ENCODE measurements at places on chromosomes 1 and 21.

DNA sequence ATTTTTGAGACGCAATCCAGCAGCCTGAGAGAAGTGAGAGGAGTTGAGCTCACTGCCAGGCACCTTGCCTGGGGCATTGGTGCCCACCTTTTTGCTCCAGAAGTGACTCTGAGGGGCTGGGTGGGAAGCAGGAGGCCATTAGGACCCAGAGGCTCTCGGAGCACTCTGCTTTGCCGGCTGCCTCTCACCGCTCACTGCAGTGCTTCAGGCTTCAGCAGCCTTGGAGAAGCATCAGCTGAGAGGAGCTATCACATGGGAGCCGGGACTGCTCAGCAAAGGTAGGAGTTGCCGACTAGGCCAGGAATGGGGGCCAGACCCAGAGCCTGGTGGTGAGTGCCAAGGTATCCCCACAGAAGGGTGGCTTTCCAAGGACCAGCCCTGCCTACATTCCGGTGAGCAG, at the start of gene GPR61:
Gene GPR61 (plus strand): TSS at position 197 of the 400 bp plus-strand sequence. CDS start 3,151 bp downstream, outside the sequence.
- no peak for DNase-seq

- DNase-seq = no peak
These were observed 41.7 kb downstream of the COQ8A start for GRCh38 chr1:226981838-226982237.

DNA sequence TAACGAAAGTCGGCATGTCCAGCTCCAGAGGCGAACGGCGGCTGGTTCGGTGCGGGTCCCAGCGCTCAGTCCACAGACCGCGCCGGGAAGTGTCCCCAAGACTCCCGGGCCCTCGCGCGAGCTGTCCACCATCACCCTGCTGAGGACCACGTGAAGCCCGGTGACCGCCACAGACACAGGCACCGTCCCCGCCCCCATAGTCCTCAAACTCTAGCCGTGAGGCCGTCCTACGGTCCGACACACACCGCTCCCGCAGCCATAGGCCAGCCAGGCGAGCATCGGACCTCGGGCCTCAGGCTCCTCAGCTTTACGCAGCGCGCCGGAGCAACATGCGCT, 535 bp downstream of the SETD4 start:
- no peak for DNase-seq

GRCh38 chr21:41183575-41183974, 15.6 kb downstream of the BACE2 start:
- DNase-seq = no peak

DNA sequence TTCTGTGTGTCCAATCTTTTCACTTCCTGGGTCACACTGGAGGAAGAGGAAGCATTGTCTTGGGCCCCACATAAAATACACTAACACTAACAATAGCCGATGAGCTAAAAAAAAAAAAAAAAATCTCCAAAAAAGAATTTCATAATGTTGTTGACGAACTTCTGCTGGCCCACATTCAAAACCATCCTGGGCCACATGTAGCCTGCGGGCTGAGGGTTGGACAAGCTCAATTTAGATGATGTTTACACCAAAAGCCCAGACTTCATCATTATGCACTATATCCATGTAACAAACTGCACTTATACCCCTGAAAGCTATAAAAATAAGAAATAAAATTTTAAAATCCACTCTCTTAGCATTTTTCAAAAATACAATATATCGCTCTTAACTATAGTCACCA, 187.8 kb upstream of the PTBP2 start:
- DNase-seq = no peak

DNA sequence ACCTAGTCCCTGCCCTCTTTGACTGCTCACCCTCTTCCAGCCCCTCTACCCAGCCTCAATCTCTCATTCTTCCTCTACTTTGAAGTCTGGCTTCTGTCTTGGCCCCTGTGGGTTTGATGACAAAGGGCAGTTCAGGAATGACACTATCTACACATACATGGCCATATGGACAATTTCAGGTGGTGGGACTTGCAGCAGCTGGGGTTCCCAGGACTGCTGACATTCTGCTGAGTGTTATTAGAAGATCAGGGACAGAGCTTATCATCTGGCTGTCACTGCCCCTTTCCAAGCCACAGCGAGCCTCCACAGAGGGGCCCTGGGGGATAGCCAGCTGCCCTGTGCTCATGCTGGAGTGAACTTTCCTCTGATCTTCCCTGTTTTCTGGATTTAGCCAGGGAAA, 97.4 kb upstream of the IPO9 start:
- no peak for DNase-seq

DNA sequence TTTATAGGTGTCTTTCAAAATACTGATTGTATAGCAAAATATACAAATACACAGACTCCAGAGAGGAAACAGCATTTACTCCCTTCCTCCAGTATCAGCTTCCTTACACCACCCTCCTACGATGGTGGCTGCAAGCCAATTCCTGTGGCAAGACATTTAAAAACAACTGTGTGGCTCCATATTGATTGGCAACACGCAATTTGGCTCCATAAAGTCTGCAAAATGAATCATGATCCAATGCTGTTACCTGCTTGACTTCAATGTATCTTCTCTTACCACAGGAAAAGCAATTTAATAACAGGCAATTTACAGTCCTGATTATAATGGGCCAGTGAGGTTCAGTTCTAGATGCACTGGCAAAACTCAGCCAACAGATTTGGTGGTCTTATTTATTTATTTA, 19.7 kb upstream of the ATP6V1G3 start:
- no peak for DNase-seq

DNA sequence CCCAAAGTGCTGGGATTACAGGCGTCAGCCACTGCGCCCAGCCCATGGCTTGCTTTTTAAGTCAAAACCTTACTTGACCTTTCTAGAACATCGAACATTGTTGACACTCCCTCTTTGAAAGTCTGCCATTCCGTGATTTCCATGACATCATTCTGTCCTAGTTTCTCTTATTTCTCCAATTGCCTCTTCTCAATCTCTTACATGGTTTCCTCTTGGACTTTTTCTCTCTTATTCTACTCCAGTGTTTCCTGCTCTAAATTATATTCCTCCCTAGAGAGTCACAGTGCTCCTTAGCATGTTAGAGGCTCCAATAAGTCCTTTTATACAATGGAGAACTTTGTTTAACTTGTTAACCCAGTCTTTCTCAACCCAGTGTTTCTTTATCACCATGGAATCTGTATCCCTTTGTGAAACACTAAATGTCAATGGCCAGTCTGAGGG, 25.5 kb downstream of the JAM2 start:
- no peak for DNase-seq

- DNase-seq = no peak
These were observed 19.9 kb upstream of the KCNJ6 start for GRCh38 chr21:37936010-37936785.

GRCh38 chr1:11180342-11180744, 8.8 kb upstream of the ANGPTL7 start:
- DNase-seq = no peak

- DNase-seq = no peak
These were observed 40.6 kb downstream of the AKNAD1 start for GRCh38 chr1:108816049-108816893.

GRCh38 chr21:39265603-39266002, 47.8 kb downstream of the BRWD1 start:
- no peak for DNase-seq

DNA sequence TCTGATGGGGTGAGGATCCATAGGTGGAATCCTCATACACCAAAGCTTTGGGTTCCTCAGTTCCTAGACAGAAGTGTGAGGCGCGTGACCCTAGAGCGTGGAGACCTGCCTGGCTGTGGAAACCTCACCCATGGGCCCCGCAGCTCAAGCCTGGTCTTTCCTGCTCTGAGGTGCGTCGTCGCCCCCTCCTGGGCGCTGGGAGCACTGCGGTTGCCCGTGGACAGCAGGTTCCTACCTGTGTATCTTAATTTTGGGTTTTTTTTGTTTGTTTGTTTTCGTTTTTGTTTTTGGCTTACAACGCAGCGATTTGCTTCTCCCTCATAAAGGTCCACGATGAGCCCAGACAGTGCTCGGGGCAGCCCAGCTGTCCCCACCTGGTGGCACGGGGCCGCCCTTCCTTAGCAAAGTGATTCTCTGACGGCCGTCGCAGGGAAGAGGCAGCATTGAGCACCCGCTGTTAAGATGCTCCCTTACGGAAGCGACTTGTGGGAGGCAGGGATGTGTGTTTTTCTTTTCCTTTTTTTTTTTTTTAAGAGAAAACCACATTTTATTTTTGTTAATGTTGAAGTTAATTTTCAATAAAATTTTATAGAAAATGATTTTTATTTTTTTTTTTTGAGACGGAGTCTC, 36.5 kb upstream of the TRAPPC10 start:
- peak; percentile 81 for DNase-seq

DNA sequence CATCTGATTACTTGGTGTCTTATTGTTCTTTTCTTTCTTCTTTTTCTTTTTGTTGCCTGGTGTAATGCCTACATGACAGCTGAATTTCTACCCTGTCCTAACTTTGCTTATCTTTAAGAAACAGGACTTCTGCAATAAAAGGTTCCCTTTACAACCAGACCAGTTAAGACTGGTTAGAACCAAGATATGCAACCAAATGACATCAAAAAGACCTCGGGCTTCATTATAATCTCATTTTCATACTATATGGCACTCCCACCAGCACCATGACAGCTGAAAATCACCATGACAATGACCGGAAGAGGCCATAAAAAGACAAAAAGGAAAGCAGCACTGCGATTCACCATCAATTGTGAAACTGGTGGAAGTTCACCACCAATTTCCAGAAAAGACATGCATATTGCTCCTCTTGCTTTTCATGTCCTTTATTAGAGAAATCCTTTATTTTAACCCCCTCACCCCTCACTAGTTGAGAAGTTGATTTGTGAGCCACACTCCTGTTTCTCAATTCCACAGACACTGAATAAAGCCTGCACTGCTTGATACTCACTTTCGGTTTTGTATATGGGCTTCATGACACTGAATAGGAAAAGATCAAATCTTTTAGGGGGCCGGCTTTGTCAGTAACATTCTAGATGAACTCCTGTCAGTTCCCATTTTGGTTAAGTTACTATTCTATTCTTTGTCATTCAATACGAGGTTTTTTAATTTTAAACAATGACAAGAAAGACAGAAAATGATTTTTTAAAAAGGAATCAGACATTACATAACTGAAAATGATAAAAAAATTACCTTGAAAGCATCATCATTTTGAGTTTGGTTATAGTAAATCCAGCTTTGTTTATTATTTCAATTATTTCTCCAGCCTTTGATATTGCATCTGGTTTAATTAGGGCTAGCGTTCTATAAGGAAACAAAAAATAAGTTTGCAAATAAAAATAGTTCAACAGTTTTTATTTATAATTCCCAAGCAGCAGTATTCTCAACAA, 58.1 kb downstream of the NME7 start:
- no peak for DNase-seq

- no peak for DNase-seq
These were observed 2.5 kb downstream of the VWA1 start for GRCh38 chr1:1437904-1438376.

DNA sequence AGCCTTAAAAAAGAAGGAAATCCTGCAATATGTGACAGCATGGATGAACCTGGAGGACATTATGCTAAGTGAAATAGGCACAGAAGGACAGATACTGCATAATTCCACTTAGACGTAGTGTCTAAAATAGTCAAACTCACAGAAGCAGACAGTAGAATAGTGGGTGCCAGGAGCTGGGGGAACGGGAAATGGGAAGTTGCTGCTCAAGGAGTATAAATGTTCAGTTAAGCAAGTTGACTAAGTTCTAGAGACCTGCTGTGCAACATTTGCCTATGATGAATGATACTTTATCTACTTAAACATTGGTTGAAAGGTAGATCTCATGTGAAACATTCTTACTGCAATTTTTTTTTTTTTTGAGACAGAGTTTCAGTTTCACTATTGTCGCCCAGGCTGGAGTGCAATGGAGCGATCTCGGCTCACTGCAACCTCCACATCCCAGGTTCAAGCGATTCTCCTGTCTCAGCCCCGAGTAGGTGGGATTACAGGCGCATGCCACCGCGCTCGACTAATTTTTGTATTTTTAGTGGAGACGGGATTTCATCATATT, 197.8 kb downstream of the HIVEP3 start:
- DNase-seq = no peak

DNA sequence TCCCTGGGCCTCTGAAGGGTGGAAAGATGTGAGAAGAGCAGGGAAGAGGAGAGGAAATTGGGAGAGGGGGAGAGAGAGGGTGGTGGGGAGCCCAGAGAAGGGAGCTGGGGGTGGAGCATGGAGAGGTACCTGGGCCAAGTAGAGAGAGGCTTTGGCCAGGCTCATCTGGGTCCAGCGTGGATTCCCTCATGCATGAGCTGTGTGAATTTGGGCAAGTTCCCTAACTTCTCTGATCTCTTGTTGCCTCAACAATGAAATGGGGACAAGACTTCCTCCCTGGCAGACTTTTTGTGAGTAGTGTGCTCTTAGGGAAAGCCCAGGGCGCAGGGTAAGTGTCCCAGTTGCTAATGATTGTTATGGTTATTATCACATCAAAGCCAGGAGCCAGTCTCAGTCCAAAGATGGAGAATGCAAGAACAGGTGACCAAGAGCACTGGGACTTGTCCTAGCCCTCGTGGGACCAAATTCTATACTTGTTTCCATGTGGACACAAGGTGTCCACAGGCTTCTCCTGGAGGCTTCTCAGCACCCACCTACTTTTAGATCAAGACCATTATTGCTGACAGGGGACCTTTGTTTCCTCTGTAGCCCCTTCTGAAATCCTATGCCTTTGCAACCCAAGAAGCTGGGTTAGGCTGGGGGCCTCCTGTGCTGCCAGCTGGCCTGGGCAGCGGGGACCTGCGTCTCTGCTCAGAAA, 13.9 kb downstream of the IL6R start:
- no peak for DNase-seq

- DNase-seq = peak; percentile 32
These were observed 25.3 kb upstream of the PIK3CD start for GRCh38 chr1:9626201-9626608.

- no peak for DNase-seq
These were observed 15.8 kb downstream of the TMCC2 start for GRCh38 chr1:205243350-205244191.

GRCh38 chr1:90719330-90720144, 2.4 kb upstream of the BARHL2 start:
- no peak for DNase-seq

GRCh38 chr1:31798086-31798432, 17.8 kb downstream of the SPOCD1 start:
- DNase-seq = no peak
